ENCODE measurements at places on chromosomes 5 and 9. TPM values are rescaled to one million over a fixed set of nuclear protein-coding genes. Genes with fewer than 3 reads are reported as not detected.

PLEKHG4B gene
- total RNA-seq = 49.4 TPM

DND1 gene
- 5.4 TPM for total RNA-seq

CER1 gene
- total RNA-seq = 3.0 TPM

MARCOL gene
- total RNA-seq = not detected

CMYA5 gene
- 0.74 TPM for total RNA-seq

ITK gene
- not detected for total RNA-seq

UQCRQ gene
- total RNA-seq = 163 TPM

GRCh38 chr5:32767948-32768467, 56.9 kb downstream of the NPR3 start:
- DNase-seq = no peak

GRCh38 chr5:93422652-93423280, 158.3 kb downstream of the NR2F1-AS1 start:
- DNase-seq = no peak

DNA sequence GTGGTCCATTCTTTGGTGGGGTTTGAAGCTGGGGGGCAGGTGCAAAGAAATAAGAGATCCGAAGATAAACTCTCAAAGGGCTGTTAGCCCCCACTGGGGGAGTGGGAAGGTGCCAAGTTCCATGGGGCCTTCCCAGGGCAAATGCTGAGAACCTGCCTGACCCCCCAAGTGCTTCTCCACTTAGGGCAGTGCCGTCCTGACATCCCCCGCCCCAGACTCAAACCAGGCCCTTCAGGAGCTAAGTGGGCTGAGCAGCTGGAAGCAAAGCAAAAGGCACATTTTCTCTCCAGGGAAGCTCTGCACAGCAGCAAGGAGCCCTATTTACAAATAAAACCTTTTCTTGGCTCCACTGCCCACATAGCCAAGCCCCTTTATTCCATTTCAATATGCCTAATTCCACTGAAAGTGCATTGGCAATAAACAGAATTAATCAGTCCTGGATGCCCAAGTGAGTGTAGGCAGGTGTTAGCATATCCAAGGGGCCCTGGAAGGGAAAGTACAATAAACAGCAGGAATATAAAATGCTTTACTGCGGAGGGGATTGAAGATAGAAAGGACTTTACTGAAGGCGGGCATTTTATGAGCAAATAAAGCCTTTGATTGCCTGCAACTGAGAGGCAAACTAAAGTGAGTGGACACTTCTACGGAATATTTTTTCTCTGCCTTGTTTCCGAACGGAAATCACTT, 44.6 kb downstream of the WHRN start:
- DNase-seq = no peak

DNA sequence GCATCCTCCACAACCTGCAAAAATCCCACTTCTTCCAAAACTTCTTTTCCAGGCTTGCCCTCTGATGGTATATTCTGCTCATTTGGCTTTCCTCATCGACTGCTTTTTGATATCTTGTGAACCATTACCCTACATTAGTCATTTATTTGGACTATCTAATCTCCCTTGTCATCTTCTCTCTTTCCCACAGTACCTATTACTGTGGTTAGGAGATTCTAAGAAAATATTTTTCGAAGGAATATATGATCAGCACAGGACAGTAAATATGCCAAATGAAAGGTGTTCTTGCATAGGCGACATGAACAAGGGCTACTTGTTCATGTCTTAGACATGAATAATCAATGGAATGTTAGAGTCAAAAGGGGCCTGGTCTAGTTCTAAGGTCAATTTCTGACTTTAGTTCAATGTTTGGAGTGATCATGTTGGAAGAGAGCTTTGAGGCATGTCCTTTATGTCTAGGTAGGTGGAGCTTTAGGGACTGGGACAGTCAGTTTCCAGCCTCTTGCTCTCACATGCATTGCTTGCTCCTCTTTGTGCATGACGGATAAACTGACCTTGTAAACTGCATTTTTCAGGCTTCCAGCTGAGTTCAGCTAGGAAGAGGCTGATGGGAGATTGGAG, 243.4 kb upstream of the RPS23 start:
- no peak for DNase-seq

DNA sequence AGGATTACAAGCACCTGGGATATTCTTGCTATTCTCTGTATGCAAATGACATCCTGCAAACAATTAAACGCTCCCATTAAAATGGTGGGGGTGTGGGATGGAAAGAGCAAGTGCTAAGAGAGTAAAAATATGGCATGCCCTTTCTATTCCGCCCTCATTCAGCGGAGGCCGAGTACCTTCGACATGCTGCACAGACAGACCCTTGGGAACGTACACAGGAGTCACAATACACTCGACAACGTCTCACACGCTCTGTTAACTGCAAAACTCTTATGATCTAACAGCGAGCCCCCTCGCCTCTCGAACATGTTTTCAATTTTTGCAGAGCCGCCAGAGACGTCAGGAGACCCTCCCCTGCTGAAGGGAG, 322.2 kb downstream of the CEMIP2 start:
- DNase-seq = no peak

DNA sequence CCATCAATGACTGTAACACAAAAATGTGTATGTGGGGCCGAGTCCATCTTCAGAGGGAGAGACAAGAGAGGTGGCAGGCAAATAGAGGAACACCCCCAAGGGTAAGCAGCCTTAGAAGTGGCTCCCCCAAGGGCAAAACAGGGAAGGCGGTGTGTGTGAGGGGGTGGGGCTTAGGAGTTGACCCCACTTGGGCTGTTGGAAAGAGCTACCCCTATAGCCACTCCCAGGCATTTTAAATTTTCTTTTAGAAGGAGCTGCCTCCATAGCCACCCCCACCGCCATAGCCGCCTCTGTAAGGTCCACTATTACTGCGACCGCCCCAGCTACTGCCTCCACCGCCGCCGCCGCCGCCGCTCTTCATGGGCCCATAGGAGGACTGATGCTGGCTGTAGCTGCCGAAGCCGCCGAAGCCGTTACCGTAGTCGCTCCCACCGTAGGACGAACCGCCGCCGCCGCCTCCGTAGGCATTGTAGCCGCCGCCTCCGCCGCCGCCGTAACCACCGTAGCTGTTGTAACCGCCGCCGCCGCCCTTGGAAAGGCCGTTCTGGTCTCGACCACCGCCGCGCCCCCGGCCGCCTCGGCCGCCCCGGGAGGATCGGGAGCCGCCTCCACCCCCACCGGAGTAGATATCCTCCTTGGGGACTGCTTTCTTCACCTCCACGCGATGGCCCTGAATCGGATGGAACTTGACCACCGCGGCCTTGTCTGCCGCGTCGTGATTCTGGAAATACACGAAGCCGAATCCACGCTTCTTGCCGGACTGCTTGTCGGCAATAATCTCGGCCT, 1.1 kb downstream of the HNRNPA0 start:
- DNase-seq = peak; percentile 59

DNA sequence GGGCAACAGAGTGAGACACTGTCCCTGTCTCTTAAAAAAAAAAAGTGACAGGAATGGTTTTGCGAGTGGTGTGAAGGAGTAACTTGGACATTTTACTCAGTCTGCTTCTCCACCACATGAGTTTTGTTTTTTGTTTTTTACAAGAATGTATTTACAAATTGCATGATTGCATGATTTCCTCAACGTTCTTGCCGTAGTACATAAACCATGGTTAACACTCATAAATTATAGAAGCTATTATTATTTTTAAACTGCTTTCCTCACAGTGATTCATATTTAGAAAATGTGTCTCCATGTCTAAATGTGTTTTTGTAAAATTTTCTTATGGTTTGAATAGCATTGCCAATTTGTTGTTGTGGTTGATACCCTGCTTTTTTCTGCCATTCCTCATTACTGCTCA, 220.0 kb downstream of the GOLPH3 start:
- DNase-seq = no peak

- DNase-seq = no peak
Observed at GRCh38 chr9:8494571-8494970, 695.0 kb upstream of the DMAC1 start.

GRCh38 chr5:62372600-62372999, 31.1 kb downstream of the DIMT1 start:
- DNase-seq = no peak

DNA sequence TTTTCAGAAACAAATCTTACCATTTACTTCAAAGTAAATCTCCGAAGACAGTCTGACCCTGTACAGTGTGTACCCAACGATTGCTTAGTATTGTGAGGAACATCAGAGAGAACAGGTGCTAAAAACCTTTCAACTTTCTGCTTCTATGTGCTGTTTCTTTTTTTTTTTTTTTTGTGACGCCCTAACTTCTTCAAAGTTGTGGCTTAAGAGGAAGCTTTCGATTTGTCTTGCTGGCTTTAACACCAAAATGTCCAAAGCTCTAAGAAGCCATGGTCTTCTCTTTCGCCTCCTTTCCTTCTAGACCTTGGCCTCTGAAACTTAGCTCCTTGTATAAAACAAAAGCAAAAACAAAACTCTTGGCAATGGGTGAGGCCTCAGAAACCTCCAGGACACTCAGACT, 1.2 kb downstream of the TNFSF8 start:
- DNase-seq = no peak

- no peak for DNase-seq
Observed at GRCh38 chr9:88993871-88994460, 2.7 kb downstream of the S1PR3 start.

GRCh38 chr9:68631811-68632210, 73.2 kb upstream of the PIP5K1B start:
- DNase-seq = no peak

GRCh38 chr9:108751369-108751768, 104.4 kb downstream of the ACTL7B start:
- no peak for DNase-seq

DNA sequence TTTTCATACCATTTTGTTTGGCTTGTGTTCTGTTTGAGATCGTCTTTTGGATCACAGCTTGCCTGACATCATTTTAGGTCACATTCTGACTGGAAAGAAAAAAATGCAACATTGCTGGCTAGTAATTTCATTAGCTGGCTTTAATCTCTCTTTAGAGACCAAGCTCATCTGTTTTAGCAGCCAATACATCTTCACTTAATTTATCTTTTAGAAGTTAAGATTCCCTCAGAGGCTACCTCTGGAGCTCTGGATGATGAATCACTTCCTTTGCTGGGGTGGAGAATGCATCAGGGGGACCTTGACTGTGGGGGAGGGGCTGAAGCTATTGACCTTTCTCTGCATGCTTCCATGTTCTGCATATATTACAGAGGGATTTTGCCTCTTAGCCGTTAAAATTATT, 181.5 kb upstream of the OTULINL start:
- no peak for DNase-seq

DNA sequence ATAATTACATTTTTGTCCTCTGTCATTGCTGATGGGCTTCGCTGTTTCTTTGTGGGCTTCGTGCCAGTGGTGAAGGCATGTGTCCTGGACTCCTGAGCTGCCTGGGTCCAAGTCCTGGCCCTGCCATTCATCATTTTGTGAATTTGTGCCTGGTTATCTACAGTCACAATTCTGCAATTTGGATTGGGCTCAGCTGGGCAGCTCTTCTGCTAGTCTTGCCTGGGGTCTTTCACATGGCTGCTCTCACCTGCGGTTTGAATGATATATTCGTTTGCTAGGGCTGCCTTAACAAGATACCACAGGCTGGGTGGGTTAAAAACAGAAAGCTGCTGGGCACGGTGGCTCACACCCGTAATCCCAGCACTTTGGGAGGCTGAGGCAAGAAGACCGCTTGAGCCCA, 192.7 kb upstream of the IER5L start:
- no peak for DNase-seq

DNA sequence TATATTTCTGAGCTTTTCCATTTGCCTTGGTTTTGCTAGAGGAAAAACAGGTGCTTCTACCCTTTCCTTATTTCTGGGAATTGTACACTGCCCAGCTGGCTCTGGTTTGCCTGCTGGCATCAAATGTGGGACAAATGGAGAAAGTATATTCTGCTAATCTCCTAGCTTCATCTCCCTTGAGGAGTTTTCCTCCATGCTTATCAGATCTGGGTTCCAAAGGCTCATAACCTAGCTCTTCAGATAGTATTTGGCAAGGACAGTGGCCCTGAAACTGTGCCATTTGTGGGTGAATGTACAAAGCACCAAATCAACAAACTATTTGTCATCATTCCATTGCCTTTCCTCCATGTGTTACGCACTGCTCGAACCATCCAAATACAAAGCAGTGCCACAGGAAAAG, 16.2 kb downstream of the PRLR start:
- DNase-seq = no peak

GRCh38 chr9:19769213-19769612, 19.6 kb downstream of the SLC24A2 start:
- no peak for DNase-seq

- DNase-seq = no peak
Observed at GRCh38 chr5:52887066-52887465, 99.3 kb downstream of the ITGA1 start.

DNA sequence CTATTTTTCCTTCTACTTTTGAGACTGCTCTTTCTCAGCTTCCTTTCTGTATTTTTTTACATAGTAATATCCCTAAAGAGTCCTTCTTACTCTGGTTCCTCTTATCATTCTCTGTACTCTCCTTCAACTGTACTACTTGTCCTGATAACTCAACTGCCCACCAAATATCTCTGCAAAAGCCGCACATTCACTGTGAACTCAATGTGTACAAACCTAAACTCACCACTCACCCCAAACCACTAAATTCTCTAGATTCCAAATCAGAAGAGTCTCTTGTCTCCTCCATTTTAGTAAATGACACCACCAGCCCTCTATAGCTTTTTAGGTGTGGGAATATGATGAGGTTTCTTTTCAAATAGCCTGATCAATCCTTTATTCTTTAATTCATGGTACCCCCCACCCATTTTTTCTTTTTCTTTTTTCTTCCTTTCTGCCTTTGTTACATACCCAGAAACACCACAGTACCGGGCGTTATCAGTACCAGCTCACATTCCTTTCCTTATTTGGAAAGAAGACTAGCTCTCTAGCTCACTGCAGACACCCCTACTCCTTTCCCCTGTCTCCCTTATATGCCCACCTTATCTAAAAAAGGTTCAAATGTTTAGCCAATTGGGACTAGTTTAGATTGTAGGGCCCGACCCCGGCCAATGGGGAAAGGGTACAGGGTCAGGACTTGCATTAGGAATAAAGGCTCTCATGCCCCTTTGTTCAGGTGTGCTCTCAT, 63.1 kb upstream of the RANBP6 start:
- DNase-seq = no peak

DNA sequence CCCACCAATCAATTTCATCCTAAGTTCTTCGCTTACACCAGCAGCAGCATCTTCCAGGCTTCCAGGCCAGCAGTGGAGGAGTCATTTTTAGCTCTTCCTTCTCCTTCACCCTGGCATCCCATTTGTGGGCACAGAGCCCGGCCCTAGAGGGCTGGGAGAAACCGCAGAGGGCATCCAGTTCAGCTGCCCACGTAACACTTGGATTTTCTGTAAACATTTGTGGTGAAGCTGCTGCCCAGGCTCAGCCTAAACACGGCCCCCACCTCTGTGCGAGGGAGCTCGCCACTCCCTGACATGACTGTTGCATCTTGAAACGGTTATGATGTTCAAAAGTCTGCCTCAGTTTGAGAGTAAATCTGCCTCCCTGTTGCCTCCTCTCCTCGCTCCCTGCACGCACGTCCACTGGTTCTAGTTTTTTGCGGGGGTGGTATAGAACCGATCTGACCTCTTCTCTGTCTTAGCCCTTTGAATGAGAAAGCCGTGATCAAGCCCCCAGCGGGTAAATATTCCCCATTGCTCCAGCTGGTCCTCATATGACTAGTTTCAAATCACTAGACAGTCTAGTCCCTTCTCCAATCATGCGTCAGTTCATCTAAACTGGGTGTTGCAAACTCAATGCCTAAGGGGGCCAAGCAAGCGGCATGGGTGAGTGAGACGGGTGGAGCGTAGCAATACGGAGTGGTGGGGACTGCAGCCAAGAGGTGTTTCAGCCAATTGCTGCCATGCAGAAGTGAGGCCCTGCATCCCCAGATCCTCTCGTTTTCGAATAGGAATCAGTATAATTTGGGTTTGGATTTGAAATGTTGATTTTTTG, 34.9 kb upstream of the N4BP3 start:
- no peak for DNase-seq

Measured in glutamatergic neuron (in vitro differentiated cells).